ENCODE measurements at places on chromosomes 1 and 21.

DNA sequence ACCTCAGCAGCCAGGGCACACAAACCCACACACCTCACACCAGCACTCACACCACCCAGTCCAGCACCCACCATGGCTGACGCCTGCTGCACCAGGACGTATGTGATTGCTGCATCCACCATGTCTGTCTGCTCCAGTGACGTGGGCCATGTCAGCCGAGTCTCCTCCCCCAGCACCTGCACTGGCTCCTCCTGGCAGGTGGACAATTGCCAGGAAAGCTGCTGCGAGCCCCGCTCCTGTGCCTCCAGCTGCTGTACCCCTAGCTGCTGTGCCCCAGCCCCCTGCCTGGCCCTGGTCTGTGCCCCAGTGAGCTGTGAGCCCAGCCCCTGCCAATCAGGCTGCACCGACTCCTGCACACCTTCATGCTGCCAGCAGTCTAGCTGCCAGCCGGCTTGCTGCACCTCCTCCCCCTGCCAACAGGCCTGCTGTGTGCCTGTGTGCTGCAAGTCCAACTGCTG is at the start of gene KRTAP10-8:
TSS of gene KRTAP10-8 (plus strand) at position 51 of the 458 bp plus-strand sequence. CDS start at position 73, 22 bp downstream.
- DNase-seq = no peak

GRCh38 chr1:116352349-116352813 is 20.7 kb upstream of the ATP1A1 start:
- no peak for DNase-seq

GRCh38 chr1:27960762-27961645 is 1.2 kb downstream of the XKR8 start:
- no peak for DNase-seq

DNA sequence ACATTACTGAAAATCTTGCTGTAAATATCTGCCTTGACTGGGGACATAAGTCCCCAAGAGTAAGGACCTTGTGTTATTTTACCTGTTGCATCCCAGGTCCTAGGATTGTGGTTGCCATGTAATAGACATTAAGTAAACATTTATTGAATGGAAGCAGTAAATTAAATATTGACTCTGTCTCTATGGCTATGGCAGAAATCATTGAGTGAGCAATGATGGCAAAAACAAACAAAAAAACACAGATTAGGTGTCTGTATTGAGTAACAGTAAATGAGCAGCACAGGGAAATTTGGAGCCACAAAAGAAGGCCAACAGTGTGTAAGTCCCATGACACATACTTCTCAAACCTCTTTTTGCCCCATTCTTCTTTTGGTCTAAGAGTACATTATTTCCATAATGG is 240.4 kb downstream of the NFIA start:
- DNase-seq = no peak

GRCh38 chr1:215710036-215710898 is 143.2 kb downstream of the KCTD3 start:
- DNase-seq = no peak

- DNase-seq = no peak
Observed at GRCh38 chr1:95049935-95050334, 22.8 kb downstream of the ALG14 start.

DNA sequence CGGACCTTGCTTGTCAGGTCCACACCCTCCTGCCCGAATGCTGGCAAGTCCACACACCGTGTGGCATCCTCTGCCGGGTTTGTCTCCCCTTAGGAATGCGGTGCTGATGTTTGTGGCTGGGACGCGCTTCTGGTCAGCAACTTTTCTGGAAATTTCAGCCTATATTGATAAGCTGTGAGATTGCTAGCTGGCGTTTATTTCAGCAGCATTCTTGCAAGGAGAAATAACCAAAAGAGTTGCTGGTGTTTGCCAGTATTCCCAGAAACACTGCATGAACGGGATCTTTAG is 601 bp downstream of the CEPT1 start:
- no peak for DNase-seq

DNA sequence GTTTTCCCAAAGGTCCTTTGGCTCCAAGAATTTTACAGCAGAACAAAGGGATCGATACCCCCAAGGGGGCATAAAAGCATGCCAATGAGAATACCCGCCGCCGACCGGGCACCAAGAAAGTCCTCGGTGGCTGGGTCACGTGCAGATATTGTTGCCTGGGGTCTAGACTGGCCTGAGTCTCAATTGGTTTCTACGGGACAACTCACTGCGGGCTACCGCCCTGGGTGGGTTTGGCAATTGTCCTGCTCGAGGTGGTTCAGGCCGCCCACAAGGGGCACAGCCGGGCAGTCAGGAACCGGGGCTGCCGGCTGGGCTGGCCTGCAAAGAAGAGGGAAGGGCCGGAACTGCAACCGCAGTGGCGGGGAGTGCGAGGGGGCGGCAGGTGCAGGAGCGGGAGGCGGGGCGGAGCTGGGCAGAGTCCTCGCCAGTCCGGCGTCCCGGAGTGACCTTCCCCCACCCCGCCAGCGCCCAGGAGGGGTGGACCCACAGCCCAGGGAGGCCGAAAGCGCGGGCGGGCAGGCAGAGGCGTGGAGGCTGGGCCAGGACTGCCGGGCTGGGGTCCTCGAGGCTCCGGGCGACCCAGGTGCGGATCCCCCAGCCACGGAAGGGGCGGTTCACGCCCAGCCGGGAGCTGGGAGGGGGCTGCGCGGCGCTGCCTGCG is 926 bp upstream of the ATP1B1 start:
- DNase-seq = peak; percentile 80

GRCh38 chr21:37028570-37028969 is 22.1 kb downstream of the RIPPLY3 start:
- no peak for DNase-seq

DNA sequence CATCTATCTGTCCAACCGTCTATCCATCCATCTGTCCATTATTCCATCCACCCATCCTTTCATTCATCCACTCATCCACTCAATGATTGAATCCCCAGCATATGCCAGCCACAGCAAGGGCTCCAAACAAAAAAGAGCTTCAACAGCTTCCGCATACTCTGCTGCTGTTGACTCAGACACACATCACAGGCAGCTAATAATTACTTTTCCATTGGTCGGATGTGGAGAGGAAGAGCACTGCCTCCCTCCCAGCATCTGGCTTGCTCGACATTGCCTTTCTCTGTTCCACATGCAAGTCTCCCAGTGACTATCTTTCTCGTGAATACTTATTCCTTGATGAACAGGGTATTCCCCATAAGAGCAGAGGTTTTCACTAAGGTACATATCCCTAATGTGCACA is 176.5 kb downstream of the HIVEP3 start:
- DNase-seq = no peak

- no peak for DNase-seq
Observed at GRCh38 chr21:39098696-39099200, 84.5 kb downstream of the PSMG1 start.

All from suprapubic skin (tissue), 4 donors.